ENCODE measurements at places on chromosomes 11 and 22.

- no peak for DNase-seq
Observed at GRCh38 chr11:79049741-79050179, 391.1 kb downstream of the TENM4 start.

- no peak for DNase-seq
Observed at GRCh38 chr11:621838-622237, 2.9 kb downstream of the CDHR5 start.

DNA sequence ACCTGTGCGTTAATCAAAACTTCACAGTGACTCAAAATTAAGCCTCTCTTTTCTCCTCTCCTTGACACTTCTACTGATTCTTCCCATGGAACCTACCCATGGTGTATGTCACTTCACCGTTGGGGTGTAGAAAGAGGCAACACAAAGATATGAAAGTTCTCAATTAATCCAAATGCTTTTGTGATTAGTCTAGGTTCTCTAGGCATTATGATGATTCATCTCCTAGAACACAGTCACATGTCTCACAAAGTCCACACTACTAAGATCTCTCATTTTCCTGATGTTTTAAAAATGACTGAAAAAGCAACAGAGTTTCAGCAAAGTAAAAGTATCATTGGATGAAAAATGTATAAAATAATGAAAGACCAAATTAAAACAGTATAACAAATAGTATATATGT lies 13.7 kb upstream of the SCGB2A2 start:
- DNase-seq, result no peak

DNA sequence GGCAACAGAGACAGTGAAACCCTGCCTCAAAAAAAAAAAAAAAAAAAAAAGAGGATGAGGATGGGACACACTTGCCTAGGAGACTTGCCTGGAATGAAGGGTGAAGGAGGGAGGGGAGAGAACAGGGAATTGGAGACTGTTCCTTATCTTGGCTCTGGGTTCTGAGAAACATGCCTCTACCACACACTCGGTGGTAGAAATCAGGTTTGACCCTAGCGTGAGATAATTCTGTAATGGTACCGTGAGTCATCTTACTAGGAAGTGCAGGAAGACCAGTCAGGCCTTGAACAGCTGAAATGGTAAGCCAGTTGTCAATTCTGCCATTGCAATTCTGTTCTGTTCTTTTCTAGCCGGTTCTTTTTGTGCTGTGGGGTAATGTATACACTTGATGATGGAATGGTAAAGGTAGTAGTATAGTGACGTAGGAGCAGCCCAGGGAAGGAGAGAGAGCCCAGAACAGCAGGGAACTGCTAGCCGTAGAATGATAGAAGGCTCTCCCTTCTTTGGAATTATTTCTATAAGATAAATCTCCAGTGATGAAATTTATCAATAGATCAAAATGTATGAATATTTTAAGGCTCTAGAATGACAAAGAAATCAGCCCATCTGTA lies 3.9 kb upstream of the AMBRA1 start:
- no peak for DNase-seq

DNA sequence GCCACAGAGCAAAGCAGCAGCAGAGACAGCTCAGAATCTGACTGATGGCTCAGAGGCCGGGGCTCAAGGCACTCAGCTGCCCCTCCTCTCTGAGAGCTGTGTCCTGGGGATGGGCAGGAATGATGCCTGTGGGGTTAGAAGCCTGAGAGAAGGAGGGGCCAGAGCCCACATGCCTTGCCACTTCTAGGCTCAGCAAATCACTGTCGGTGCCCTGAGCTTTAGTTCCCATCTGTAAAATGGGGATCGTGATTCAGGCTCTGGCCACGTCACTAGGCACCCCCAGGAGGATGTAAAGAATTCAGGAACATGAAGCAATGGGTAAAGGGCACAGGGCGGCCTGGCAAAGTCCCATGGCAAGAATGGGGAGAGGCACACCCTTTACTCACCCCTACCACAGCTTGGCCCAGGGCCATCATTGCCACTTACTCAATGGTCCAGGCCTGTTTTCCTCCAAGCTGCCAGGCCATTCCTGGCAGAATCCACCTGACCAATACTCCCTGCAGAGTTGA lies 3.4 kb upstream of the CDC42EP2 start:
- no peak for DNase-seq

DNA sequence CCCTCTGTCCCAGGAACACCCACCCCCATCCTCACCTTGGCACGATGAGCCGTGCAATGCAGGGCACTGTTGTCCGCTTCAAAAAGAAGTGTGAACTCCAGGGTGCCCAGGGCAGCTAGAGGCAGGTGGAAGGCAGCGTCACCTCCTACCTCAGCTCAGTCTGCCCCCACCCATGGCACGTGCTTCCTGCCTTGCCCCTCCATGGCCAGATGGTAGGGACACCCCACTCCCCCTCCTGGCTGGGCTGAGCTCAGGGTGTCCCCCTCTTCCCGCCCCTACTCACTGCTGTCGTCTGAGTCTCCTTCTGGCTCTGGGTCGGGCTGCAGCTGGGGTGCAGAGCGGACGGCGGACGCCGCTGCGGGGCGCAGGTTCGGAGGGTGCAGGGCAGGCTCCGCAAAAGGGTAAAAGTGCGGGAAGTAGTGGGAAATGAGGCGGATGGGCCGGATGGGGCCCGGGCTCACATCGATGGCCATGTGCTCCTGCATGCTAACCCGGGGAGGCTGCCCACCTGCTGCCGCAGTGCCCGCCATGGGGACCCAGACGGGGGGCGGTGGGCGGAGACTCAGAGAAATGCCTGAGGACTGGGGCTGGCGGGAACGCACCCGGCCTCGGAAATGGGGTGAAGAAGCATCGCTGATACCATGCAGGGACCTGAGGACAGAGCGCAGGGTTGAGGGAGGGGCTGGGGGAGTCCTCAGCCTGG lies 9.1 kb downstream of the NDUFV1 start:
- no peak for DNase-seq

DNA sequence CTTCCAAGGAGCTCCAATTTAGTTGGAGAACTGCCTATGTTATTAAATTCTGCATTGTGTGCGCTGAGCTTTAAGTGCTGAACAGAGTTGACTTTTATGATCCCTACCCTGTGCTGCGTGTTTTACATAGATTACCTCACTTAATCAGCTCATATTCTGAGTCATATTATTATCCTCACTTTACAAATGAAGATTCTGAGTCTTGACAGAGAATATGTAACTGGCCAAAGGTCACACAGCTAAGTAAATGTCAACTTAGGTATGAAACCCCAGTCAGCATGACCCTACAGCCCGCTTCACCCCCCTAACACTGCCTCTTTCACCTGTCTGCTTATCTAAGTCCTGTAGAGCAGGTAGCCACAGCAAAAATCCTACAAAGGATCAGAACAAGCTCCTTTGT lies 19.8 kb upstream of the TMPRSS5 start:
- no peak for DNase-seq

- no peak for DNase-seq
Observed at GRCh38 chr11:47469361-47470179, 20.6 kb upstream of the RAPSN start.

GRCh38 chr11:71145988-71146824 lies 106.2 kb downstream of the SHANK2 start:
- no peak for DNase-seq

GRCh38 chr11:16215352-16215751 lies 141.0 kb downstream of the SOX6 start:
- DNase-seq, result no peak

- no peak for DNase-seq
Observed at GRCh38 chr11:93917673-93918072, 67.3 kb upstream of the VSTM5 start.

DNA sequence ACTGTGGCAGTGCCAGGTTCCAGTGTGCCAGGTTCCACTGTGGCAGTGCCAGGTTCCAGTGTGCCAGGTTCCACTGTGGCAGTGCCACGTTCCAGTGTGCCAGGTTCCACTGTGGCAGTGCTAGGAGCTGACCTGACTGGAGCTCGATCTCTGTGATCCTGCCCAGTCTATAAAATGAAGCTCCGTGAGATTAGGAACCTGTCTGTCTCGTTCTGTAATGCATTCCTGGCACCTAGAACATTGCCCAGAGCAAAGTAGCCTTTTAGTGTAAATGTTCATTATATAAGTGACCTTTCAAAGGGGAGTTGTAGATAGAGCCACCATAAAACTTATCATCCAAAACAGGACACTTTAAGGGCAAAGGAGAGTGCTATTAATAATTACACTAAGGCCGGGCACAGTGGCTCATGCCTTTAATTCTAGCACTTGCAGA lies 36.0 kb downstream of the ART5 start:
- DNase-seq, result no peak

GRCh38 chr11:124763156-124763947 lies 1.3 kb upstream of the ESAM start:
- DNase-seq, result no peak

DNA sequence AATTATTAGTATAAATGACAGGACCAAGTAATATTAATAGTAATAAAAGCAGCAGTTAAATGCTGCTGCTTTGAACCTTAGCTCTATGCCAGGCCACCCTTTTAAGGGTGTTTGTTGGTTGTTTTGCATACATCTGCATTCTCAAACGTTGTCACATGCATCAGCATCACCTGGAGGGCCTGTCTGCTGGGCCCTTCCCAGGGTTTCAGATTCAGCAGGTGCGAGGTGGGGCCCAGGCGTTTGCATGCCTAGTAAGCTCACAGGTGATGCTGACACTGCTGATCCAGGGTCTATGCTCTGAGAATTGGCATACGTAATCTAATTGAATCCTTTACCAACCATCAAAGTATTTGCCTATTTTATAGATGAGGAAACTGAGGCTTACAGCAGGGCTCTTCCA lies 246.5 kb downstream of the CADM1 start:
- DNase-seq, result no peak

GRCh38 chr11:16959602-16960001 lies 54.6 kb downstream of the PLEKHA7 start:
- no peak for DNase-seq

GRCh38 chr22:26891429-26891828 lies 234.0 kb downstream of the MIAT start:
- no peak for DNase-seq

DNA sequence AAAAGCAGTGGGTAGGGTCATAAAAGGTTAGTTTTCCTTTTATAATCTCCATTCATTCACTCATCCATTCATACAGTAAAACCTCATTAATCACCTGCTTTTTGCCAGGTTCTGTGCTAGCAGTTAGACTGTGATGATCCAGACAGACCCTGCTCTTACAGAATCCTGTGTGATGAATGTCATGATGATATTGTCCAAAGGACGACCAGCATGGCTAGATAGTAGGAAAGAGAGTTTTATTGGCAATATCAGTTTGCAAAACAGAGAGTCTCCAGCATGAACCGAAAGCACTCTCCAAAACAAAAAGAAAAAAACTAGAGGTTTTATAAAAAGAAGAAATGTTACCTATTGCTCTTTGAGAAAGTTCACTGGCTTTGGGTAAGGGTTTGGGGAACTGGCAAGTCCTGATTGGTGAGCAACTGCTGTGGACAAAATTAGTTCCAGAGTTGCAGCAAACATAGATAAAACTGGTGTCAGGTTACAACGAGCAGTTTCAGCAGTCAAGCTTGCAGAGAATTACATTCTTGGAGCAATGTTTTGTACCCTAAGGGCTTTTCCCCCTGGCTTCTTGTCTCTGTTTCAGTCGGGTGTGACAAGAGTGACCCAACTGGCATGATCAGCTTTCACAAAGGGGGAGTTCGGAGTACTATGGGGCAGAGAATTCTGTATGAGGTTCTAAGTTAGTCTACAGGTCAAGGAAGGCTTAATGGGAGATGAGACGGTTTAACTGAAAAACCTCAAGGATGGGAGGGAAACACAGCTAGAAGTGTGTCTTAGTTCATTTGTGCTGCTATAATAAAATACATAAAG lies 58.3 kb downstream of the HSD17B12 start:
- peak; percentile 64 for DNase-seq

DNA sequence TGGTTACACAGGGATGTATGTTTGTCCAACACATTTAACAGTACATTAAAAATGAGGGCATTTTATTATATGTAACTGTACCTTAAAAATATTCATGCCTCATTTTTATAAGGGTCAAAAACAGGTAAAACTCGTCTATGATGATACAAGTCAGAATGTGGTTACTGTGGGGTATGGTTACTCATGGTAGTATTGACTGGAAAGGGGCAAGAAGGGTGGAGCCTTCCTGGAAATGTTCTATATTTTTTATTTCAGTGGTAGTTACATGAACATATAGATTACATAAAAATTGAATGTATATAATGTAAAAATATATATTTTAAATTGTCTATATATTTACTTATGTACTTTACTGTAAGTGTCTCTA lies 99.8 kb downstream of the STIM1 start:
- DNase-seq, result no peak

- no peak for DNase-seq
Observed at GRCh38 chr11:61537326-61537725, 28.8 kb downstream of the LRRC10B start.

GRCh38 chr22:45298934-45299505 lies 10.7 kb upstream of the FAM118A start:
- DNase-seq, result no peak

GRCh38 chr11:100635194-100635593 lies 51.9 kb upstream of the ARHGAP42 start:
- no peak for DNase-seq

DNA sequence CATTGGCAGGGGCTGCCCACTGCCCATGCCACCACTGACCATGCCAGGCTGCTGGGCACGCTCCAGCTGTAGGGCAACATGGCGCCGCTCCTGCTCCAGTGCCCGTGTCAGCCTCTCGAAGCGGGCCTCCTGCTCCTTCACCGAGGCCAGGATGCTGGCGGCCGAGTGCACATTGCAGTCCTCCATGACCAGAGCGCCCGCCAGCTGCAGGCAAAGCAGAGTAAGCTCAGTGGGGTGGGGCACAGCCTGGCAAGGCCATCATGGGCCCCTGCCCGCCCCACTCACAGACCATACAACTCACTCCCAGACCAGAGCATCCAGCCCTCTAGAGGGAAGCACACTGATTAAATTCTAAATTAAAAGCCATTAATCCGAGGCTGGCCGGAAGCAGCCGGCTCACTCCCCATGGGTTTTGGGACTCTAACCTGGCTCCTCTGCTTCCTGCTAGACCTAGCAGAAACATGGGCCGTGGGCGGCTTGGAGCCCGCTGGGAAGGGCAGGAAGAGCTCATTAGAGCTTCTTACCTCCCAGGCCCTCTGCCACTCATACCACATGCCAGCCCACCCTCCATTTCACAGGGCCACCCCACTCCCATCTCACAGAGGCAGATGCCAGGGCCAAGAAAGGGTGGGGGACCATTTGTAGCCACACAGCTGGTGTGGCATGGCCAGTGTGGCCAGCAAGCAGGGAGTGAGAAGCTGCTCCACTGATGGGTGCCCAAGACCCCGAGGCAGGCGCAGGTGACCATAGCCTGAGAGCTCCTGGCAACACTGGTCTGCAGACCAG lies 25.8 kb downstream of the ARVCF start:
- DNase-seq, result no peak

GRCh38 chr11:130574740-130575139 lies 126.3 kb downstream of the ADAMTS15 start:
- no peak for DNase-seq

GRCh38 chr11:26483108-26483507 lies 89.0 kb downstream of the MUC15 start:
- DNase-seq, result no peak

GRCh38 chr22:28826921-28827320 lies 26.6 kb upstream of the XBP1 start:
- no peak for DNase-seq
